Cerebellum (tissue), 4 donors: ENCODE measurements at places on chromosomes 1 and 21. TPM values are rescaled to one million over a fixed set of nuclear protein-coding genes. Genes with fewer than 3 reads are reported as not detected.

The PDZK1IP1 gene
- total RNA-seq = not detected

The NUP133 gene
- total RNA-seq = 42.4 TPM

The COL11A1 gene
- 35.0 TPM for total RNA-seq

The PGLYRP4 gene
- not detected for total RNA-seq

The MYBPHL gene
- total RNA-seq = 0.27 TPM

The RPTN gene
- not detected for total RNA-seq

The VWA5B1 gene
- total RNA-seq = 2.2 TPM

The TNFRSF9 gene
- not detected for total RNA-seq

The SPRR2D gene
- not detected for total RNA-seq

The AGTRAP gene
- total RNA-seq = 7.7 TPM

The LUZP1 gene
- total RNA-seq = 13.0 TPM

The RBBP5 gene
- total RNA-seq = 18.4 TPM
